ENCODE measurements at places on chromosomes 1 and 21. TPM values are rescaled to one million over a fixed set of nuclear protein-coding genes. Genes with fewer than 3 reads are reported as not detected.

The SAMSN1 gene
- total RNA-seq, result not detected

The IL10RB gene
- 55.1 TPM for total RNA-seq

The MYBPH gene
- total RNA-seq, result 0.88 TPM

The AMY2B gene
- 1.9 TPM for total RNA-seq

The SPRR2G gene
- total RNA-seq, result not detected

The FAM72C gene
- 4.2 TPM for total RNA-seq

The RGS4 gene
- 538 TPM for total RNA-seq

The TRABD2B gene
- total RNA-seq, result not detected

The FOXD2 gene
- total RNA-seq, result 0.14 TPM

The ADCY10 gene
- total RNA-seq, result 0.22 TPM

The KCNJ10 gene
- total RNA-seq, result not detected

The FAM151A gene
- not detected for total RNA-seq

The MOB3C gene
- 8.2 TPM for total RNA-seq

The PDIK1L gene
- total RNA-seq, result 4.6 TPM

The FCRL4 gene
- total RNA-seq, result not detected

The ALPL gene
- total RNA-seq, result 1.4 TPM

The NIT1 gene
- total RNA-seq, result 34.6 TPM

The TIAM1 gene
- total RNA-seq, result 1.7 TPM

The MYOC gene
- not detected for total RNA-seq

The PRMT6 gene
- total RNA-seq, result 12.5 TPM

The RSPH1 gene
- under 0.01 TPM for total RNA-seq

The OPTC gene
- not detected for total RNA-seq

The LENEP gene
- 0.86 TPM for total RNA-seq

The KRTAP6-2 gene
- total RNA-seq, result not detected

The NDC1 gene
- 55.0 TPM for total RNA-seq

The PTGFR gene
- total RNA-seq, result 4.6 TPM

The S100A3 gene
- total RNA-seq, result 2.4 TPM

The KRTAP12-2 gene
- not detected for total RNA-seq

The KDF1 gene
- total RNA-seq, result not detected

The PPP1R15B gene
- 47.1 TPM for total RNA-seq

The LRP8 gene
- 55.1 TPM for total RNA-seq

The RORC gene
- total RNA-seq, result not detected

The FMOD gene
- total RNA-seq, result 0.29 TPM

The SLC35F3 gene
- 1.9 TPM for total RNA-seq

The GABRD gene
- total RNA-seq, result not detected

The SIM2 gene
- 0.44 TPM for total RNA-seq

The ORC1 gene
- total RNA-seq, result 0.44 TPM

The S100A5 gene
- total RNA-seq, result 1.1 TPM

The BCL2L15 gene
- under 0.01 TPM for total RNA-seq

The ACTL8 gene
- not detected for total RNA-seq

The LMX1A gene
- total RNA-seq, result not detected

The GRIK3 gene
- total RNA-seq, result not detected

The OVAAL gene
- total RNA-seq, result not detected

The IPO9 gene
- total RNA-seq, result 35.2 TPM

The DIRAS3 gene
- 5.7 TPM for total RNA-seq

The HIPK1 gene
- 33.8 TPM for total RNA-seq

The TMEM59 gene
- 345 TPM for total RNA-seq

The TBX19 gene
- 0.44 TPM for total RNA-seq

The NBPF6 gene
- total RNA-seq, result 1.1 TPM

The C1orf94 gene
- not detected for total RNA-seq

The OLIG2 gene
- total RNA-seq, result not detected

The OR2AK2 gene
- total RNA-seq, result not detected

The GDAP2 gene
- 31.6 TPM for total RNA-seq

The TNFRSF4 gene
- total RNA-seq, result not detected

The C4BPA gene
- total RNA-seq, result not detected
